ENCODE measurements at places on chromosomes 3 and 15.

- no peak for DNase-seq
Measured at GRCh38 chr3:126352476-126353454, 4.4 kb downstream of the KLF15 start.

GRCh38 chr15:69104050-69104750 is 56.2 kb upstream of the GLCE start:
- peak; percentile 11 for DNase-seq

- DNase-seq: no peak
Measured at GRCh38 chr3:149390772-149391212, 13.3 kb upstream of the TM4SF1 start.

DNA sequence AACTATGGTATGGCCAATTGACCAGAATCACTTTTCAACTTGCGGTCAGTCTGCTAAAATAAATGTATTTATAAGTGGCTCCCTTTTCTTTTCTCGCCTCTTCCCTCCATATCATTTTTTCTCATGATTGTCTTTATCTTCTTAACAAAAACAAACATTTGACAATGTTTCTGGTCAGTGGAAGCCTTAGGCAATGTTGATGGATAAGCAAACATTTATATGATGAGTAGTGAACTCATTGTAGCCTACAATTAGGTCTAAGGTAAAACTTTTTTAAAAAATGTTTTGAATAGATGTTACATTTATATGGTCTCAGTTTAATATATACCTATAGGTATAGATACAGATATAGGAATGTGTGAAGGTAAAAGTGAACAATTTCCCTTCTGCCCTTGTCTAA is 355.4 kb downstream of the MFSD1 start:
- DNase-seq: no peak

- DNase-seq: no peak
Measured at GRCh38 chr3:184455991-184456390, 76.1 kb downstream of the CHRD start.

DNA sequence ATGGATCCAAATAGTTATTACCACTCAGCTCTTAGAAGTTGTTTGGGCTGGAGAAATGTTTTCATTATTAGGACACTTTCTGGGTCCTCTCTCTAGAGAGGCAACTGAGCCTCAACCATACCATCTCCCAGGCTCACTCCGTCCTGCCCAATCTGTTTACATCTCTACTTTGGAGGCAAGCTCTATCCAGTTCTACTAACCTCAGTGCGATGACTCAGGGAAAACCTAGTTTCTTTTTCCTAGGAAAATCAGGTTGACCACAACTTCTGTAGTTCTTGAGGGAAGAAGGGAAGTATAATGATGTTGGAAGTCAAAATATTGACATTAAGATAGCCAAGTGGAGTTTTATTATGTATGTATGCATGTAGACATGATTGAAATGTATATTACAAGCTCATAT is 40.4 kb downstream of the LPP start:
- no peak for DNase-seq

GRCh38 chr3:165783383-165783782 is 53.8 kb downstream of the BCHE start:
- DNase-seq: no peak

- DNase-seq: no peak
Measured at GRCh38 chr3:124976383-124976782, 41.8 kb upstream of the MUC13 start.

GRCh38 chr3:70182166-70182565 is 130.3 kb downstream of the MDFIC2 start:
- no peak for DNase-seq

DNA sequence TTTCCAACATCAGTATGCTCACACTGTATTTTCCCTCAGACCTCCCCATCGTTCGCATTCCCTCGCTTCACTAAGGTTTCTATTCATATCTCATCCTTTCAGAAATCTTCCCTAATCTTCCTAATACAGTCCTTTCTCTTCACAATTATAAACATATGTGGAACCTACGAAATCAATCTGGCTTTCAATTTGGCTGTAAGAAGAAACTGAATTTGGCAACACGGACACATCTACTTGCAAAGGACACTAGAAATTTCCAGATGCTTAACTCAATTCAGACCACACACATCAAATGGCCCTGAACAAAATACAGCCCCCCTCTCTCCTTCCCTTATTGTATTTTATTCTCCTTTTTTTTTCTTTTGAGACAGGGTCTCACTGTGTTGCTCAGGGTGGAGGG is 39.1 kb upstream of the TM4SF19 start:
- no peak for DNase-seq

DNA sequence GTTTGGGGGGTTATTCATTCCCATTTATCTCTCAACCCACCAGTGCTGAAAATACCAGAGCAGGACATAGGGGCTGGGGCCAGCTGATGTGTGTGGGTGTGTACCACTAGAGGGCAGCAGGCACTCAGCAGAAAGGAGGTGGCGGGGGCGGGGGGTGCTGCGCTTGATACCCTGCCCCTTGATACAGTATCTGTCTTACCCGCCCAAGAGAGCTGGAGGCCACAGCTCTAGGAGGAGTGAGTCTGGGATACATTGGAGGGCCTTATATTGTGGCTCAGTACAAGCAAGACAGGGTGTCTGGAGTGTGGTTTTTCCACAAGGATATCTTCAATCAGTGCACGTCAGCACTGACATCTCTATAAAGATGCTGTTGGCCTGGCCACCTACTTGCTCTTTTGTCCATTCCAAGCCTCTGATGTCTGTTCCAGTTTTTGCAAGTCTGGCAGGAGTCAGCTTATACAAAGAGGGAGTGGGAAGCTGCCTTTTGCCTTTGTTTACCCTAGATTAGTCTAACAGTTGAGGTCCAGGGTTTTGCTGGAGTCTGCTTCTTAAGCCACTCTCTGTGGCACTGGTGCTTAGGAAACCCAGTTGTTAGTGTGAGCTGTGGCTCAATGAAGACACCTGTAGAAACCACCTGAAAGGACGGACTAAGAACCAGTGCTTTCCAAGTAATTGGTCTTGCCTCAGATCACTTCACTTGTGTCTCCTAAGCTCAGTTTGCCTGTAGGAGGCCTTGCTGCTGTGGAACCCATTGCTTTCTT is 1.5 kb upstream of the RBM15B start:
- DNase-seq: no peak

DNA sequence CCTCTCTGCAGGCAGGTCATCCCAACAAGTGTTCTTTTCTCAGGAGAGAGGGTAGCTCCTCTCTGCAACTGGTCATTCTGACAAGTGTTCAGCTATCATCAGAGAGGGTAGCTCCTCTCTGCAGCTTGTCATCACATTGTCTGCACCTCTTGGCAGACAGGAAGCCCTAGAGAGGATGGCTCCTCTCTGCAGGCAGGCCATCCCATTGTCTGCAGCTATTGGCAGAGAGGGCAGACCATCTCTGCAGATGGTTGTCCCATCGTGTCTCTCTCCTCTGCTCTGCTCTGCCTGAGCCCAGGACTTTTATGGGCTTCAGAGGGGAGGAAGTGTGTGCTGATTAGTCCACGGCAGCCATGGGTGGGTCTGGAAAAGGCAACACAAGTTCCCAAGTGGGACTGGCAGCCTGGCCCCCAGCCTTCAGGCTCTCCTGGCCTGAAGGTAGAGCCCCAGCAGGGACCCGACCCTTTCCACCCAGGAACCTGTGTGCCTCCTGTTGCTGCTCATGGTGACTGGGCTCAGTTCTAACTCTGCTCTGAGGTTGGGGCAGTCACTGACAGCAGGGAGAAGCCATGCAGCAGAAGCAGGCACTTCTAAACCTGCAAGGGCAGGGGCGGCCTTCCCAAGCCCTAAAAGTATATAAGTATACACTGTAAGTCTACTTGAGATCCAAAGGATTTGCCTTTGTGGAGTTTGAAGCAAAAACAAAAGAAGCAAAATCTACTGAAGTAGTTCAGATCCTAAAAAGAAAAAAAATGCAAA is 637.9 kb downstream of the PLOD2 start:
- no peak for DNase-seq

- DNase-seq: no peak
Measured at GRCh38 chr15:70382762-70383458, 285.2 kb upstream of the TLE3 start.

- DNase-seq: no peak
Measured at GRCh38 chr3:111989061-111989678, 9.6 kb upstream of the TAGLN3 start.

DNA sequence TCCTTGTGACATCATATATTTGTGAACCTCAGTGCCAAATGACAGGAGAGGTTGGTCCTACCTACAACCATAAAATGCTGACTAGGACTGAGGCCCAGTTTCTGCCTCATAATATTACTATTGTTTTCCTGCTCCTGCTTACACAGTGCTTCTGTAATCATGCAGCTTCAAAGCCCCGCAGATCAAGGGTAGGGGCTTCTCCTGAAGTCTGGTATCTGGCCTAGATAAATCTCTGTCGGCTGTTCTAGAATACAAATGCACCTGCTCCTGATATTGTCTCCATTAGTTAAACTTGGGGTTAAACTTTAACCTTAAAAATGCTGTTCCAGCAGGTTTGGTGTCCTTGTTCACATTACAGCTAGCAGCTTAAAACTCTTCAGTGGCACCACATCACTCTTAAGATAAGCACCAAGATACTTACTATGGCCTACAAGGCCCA is 552.4 kb downstream of the TUSC7 start:
- DNase-seq: no peak

DNA sequence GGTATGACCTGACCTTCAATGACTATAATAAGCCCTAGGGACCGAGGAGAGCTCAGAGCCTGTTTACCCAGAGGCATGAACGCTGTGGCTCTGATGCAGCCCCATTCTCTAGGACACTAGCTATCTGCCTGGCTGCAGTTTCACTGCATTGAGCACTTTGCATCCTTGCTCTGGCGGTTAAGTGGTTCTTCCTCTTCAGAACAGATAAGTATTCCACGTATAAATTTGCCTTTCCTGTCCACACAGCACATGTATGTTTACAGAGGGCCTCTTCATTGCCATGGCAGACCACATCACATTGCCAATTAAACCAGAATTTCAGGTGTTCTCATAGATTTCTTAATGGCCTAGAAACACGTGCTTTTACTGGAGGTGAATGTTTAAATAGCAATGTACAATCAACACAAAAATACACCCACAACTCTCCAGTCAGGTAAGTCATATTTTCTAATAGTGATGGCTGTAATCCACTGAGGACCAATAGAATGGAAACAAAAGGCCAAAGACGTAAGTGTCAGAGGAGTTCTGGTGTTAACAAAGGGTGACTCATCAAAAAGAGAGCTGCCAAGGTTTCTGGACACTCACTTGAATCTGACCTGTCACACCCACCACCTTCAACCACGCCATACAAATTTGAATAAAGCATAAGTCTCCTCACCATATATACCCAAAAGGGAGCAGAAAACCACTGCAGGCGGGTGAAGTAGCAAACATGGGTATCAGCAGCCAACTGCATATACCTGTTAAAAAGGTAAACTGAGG is 553.4 kb downstream of the OCA2 start:
- no peak for DNase-seq

DNA sequence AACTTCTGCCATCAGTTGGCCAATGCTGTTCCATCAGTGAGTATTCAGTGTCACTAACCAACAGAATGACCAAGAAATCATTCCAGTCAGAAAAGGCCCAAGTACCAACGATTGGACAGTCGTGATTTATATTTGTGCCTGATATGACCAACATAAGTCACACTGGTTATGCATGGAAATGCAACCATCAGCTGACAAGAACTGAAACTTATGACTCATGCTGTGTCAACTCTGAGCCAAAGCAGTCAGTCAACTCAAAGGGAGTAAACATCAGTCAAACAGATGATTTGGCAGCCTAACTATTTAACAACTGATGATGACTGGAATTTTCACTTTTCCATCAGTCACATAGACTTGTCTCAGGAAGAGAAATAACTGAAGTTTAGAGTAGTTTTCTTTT is 142.4 kb downstream of the ANXA2 start:
- DNase-seq: no peak

- no peak for DNase-seq
Measured at GRCh38 chr15:72229076-72229946, 1.7 kb downstream of the PKM start.

- no peak for DNase-seq
Measured at GRCh38 chr15:89429023-89429422, 67.4 kb downstream of the RHCG start.

- no peak for DNase-seq
Measured at GRCh38 chr3:188082031-188082430, 71.9 kb upstream of the LPP start.

DNA sequence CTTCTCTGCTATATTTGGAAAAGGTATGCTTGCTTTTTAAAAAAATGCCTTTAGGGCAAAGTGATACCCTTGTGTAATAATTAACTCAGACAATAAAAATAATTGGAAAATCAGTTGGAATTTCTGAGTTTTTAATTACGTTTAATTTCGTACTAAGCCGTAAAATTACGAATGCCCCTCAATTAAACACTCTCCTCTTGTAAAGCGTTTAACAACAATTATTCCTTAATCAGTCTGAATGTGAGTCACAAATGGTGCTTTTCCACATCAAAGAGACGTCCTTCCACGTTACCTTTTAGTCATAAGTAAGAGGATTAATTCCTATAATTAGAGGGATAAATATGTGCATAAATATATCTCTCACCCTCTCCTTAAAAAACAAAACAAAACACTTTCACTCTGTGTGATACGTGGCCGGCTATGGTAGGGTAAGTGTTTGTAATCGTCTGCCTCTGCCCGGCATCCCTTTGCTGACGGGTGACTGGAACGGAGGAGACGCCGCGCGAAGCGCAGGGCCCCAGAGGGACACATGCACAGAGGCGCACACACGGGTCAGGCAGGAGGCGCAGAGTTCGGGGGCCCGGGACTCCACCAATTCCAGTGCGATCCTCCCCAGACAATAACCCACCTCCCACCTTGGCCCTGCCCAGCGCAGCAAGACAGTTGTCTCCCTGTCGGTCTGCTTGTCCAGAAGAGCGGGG is 9.7 kb upstream of the MEIS2 start:
- DNase-seq: no peak

DNA sequence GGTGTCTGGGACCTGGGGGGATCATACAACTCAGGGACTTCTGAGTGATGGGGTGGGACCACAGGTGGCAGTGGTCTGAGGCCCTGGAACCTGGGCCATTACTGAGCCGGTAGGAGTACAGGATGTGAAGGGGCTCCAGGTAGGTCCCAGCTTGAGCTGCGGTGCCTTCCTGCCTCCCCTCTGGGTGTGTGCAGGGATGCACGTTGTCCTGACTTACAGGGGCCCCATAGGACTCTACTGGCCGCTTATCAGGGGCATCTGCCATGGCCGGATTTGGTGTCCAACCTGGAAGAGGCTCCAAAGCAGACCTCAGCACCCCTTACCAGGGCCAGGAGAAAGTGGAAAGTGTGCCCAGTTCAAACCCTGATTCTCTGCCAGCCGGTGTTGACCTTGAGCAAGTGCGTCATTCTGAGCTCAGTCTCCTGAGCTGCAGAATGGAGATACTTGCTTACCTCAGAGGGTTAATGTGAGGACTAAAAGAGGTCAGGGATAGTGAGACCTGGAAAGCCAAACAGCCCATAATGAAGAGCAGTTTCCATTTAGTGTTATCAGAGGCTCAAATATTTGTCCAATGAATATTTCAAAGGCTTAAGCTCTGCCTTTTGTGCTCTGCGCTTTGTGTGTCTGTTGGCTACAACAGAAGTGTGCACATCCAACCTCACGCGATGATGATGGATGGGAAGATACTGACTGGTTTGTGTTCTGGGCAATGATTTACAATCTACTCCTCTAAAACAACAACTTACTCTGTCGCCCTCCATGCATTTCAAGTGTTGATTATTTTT is 35.4 kb upstream of the ESYT3 start:
- no peak for DNase-seq
